ENCODE measurements at places on chromosomes 7 and 10.

DNA sequence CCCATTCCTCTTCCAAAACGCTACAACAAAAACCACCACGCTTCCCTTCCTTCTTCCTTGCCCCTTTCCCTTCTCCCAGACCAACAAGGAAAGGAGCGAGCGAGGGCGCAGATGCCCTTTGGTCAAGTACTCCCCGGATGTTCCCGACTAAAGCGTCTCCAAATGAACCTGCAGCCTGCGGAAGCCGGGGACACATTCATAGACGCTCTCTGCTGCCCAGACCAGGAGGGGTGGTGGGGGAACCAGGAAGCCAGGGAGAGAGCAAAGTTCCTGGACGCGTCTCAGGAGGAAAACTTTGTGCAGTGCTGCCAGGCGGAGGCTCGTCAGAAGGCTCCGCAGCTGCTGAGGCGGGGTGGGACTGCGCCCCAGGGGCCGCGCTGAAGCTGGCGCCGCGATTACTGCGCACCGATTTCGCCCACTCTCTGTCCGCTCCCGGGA lies 754 bp downstream of the SEMA3D start:
- peak; percentile 30 for DNase-seq

- DNase-seq = no peak
Measured at GRCh38 chr10:116364868-116365267, 40.6 kb downstream of the CCDC172 start.

- DNase-seq = peak; percentile 54
Measured at GRCh38 chr10:77297393-77297739, 340.2 kb downstream of the KCNMA1 start.

GRCh38 chr7:327991-328702 lies 38.2 kb downstream of the FOXL3 start:
- DNase-seq = no peak

DNA sequence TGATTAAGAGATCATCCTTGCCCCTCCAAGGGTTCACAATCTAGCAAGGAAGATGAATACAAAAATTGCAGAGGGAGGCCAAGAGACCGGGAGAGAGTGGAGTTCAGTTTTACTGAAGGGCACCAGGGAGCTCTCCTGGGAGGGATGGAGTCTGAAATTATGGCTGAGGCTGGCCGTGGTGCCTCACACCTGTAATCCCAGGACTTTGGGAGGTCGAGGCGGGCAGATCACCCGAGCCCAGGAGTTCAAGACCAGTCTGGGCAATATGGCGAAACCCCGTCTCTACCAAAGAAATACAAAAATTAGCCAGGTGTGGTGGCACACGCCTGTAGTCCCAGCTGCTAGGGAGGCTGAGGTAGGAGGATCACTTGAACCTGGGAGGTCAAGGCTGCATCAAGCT lies 51.4 kb upstream of the MXI1 start:
- no peak for DNase-seq
